ENCODE measurements at places on chromosomes 11 and 22.

GRCh38 chr11:36385121-36385970 is 89.3 kb downstream of the PRR5L start:
- no peak for DNase-seq

DNA sequence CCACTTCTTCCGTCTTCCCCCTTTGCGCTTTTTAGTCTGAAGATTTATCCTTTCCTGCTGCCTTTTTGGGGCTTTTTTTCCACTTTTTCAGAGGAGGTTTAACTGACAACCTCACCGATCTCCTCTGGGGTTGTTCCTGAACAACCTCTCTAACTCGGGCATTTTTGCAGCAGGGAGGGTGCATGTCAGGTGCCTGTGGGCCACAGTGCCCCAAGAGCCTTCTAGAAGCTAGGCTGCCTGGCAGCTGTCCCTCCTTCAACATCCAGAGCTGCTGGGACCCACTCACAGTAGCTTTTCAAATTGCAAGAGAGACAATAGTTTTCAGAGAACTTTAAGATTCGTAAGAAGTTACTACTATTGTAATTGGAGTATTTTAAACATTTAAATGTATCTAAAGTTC is 1112.4 kb upstream of the CNTN5 start:
- DNase-seq = no peak

DNA sequence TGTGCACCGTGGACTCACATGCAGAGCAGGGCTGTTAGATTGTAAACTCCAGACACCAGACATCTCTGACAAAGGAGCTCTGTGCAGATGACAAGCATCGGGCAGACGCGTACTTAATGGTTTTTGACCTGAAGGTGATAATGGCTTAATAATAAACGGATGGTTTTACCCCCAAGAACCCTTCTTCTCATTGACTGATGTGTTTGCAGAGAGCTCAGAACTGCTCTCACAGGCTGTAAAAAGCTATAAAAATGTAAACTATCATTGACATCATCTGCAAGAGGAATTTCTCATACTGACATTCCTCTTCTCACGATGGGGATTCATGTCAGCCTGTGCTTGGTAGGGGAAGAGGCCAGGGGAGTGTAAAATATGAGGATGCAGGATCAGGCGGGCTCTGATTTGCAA is 8.6 kb upstream of the ARHGAP8 start:
- no peak for DNase-seq

- no peak for DNase-seq
Measured at GRCh38 chr22:19110646-19111045, 11.6 kb downstream of the DGCR2 start.

- DNase-seq = no peak
Measured at GRCh38 chr11:841981-842369, 354 bp downstream of the POLR2L start.

DNA sequence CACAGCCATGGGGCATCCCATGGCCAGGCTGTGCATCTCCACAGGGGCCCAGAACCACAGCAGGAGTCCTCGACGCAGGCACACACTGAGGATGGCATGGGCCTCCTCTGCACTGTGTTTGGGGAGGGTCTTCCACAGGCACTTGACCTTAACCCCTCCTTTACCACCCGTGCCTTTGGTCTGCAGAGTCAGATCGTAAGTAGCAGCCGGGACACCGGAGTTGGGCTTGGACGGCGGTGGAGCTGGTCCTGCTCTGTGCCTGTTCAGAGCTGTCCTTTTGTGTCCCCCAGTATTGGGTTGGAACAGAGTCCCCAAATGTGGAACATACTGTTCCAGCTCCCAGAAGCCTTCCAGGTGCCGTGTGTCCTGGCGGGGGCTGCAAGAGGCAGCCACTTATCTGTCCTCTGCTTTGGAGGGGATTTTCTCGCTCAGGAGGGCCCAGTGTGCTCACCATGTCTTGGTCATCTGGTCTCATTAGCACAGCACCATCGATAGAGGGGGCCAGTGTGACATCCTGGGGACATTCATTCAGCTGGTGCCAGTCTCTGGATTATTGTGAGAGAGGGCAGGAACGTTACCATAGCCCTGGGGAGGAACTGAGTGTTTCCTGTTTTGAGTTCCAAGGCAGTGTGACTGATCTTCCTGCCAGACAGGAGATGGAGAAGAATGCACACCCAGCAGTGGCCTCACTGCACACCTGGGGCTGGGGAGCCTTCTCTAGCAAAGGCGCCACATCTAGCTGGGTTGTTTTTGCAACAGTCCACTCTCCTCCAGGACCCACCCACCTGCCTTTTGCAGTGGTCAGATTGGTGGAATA is 12.4 kb downstream of the CRELD2 start:
- no peak for DNase-seq

- DNase-seq = no peak
Measured at GRCh38 chr11:74020539-74020938, 11.7 kb upstream of the UCP3 start.

DNA sequence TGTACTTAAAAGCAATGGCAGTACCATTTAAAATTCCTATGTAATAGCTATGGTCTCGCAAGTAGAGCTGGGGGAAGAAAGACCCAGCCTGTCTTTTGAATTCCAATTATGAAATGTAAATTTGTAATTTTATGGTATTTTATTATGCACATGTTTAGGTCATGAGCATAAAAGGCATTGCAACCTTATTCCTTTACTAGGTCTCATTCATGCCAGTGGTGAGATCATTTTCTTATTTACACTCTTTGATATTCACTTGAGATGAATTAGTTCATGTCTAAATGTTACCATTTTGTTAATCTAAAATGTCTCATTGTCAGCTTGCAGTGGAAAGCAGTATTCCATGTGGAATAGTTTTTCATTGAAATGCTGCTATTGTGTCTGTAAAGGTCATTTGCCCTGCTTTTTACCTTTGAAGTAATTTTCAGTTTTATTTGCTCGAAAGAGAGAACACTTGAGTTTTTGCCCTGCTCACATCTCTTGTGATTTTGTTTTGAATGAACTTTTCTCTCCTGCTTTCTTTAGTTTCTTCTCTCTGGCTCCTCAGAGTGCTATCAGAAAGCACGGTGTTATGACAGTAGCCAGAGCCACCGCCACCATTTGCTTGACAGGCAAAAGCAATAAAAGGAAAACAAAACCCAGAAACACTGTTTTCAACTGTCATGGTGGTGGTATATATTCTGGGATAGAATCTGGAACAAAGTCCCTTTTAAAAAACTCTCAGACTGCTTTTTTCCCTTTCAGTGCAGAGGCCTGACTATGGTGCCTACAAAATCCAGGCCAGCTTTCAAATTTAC is 37.2 kb upstream of the RAG2 start:
- no peak for DNase-seq

GRCh38 chr22:39171623-39172264 is 19.3 kb upstream of the CBX7 start:
- DNase-seq = no peak

DNA sequence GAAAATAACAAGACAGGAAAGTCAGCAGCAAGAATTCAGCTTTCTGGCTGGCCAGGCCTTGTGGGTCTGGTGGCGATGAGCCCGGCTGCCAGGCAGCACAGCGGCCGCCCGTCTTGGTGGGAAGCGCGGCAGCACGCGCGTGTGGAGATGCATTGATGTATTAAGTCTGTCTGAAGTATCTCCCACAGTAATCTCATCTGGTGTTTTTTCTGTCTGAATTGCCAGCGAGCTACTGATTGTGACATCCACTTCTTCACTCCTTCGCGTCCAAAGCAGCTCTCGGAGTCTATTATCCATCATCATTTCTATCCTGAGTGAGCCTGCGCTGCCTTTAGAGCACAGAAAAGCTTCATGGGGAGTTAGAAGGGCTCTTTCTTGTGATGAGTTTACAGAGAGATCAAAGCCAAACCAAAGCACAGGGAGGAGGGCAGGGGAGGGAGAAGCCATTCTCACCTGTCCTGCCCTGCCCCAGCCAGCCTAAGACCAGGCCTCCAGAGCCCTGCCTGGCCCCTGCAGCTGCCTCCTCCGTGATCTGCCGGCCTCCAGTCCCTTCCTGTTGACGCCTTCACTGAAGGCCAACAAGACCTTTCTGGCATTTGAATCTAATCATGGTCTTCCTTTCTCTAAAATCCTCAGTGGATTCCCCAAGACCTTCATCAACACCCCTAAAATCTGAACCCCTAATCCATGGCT is 1419.0 kb downstream of the TBC1D22A start:
- no peak for DNase-seq

- no peak for DNase-seq
Measured at GRCh38 chr22:24553597-24554312, 1.2 kb downstream of the GUCD1 start.

DNA sequence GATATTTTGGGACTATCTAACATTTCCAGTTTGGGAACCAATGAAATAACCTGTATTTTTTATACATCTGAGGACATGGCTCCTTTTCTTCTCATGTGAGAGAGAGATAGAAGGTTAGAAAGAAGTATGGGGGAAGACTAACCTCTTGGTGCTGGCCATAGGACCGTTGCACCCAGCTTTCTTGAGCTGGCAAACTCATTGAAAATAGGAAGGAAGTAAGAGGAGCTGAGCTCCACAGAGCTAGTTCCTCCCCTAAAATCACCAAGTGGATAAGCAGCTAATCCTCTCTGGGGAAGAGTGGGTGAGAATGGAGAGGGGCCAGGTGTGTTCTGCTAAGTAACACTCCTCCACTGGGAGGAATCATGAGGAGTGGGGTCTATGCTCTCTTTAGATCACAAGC is 387.4 kb upstream of the CADM1 start:
- no peak for DNase-seq

DNA sequence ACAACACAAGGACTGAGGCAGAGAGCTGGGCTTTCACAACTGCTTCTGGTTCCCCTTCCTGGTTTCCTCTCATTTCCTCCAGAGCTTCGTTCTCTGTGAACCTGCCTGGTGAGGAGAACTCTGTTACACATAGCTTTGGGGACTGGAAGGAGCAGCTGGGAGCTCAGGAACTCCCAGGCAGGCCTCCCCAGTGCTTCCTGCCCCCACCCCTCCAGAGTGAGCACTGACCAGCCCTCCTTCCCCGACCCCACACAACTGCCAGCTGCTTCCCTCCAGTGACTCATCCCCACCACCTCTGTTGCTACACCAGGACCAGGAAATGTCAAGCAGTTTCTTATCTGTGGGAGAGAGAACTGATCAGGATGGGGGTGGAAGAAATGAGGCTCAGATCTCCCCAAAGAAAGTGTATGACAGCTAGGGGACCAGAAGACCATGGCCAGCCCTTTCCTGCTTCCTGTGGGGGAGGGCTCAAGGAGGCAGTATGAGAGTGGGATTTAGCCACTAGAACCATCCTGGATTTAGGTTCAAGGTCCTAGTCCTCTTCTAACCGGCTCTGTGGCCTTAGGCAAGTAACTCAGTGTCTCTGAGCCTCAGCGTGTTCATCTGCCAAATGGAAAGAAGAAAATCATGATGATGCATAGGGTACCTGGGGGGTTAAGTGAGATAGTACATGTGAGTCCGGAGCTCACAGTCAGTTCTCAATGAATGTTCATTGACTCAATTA is 4.5 kb upstream of the TP53I11 start:
- no peak for DNase-seq

DNA sequence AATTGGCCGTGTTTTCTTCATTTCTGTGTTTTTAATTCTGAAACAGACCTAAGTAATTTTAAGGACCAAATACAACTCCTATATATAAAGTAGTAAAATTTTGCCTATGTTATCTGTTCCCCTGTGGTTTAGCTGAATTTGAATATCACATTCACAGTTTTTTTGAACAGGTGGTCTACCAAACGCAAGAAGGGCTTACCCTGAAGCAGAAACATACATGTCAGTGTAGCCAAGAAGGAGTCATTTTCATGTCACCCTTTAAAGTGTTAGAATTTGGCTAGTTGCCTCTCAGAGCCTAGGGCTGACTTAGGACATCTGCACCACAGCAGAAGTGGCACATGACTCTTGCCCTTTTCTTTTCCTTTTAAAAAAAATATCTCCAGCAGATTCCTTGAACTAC is 34.3 kb downstream of the MYBPC3 start:
- DNase-seq = no peak

DNA sequence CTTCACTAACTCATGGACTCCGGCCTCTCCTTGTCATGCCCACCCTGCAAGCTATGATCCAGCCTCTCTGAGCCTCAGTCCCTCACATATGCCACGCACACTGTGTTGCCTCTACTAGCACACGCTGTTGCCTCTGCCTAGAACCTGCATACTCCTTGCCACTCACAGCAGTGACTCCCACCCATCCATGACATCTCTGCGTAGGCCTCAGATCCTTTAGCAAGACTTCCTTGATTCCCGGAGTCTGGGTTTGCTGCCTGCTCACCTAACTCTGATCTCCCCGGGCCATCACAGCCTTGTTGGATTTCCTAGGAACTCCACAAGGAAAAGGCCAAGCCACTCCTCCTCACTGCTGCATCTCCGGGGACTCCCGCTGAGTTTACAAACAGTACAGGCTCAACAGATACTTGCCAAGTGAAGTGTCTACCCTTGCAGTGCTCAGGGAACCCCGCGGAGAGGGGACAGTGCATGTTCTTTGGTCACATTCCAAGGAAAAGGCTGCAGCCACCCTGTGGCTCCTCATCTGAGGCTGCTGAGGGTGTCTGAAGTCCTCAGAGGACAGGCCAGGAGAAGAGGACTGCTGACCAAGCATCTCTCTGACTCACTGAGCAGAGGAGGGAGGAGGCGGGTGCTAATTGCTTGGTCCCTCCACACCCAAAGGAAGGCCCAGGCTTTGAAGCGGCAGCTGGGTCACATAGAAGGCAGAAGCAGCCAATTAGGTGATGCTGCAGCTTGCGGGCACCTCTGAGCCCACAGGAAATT is 42.4 kb upstream of the NAV2 start:
- DNase-seq = no peak

- DNase-seq = no peak
Measured at GRCh38 chr11:110031171-110031570, 62.0 kb upstream of the ZC3H12C start.

DNA sequence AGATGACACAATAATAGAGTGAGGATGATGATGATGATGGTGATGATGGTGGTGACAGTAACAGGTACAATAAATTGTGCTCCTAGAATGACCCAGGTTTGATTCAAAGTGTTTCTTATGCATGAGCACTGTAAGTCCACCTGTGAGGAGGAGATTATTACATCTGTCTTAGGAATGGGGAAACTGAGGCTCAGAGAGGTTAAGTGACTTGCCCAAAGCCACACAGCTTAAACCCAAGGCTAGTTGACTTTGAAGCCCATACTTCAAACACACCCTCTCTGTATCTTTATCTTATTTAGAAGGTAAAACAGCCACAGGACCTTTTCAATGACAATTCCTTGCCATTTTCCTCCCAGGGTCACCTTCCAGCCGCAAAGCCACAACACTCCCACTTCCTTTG is 88.9 kb downstream of the MIAT start:
- DNase-seq = no peak
